GM04503 (cell line): ENCODE measurements at places on chromosomes 13 and 19.

GRCh38 chr19:49704888-49705642 is 14.1 kb downstream of the CPT1C start:
- DNase-seq: no peak

- no peak for DNase-seq
These were observed 12.9 kb downstream of the B3GNT3 start for GRCh38 chr19:17807731-17808316.

DNA sequence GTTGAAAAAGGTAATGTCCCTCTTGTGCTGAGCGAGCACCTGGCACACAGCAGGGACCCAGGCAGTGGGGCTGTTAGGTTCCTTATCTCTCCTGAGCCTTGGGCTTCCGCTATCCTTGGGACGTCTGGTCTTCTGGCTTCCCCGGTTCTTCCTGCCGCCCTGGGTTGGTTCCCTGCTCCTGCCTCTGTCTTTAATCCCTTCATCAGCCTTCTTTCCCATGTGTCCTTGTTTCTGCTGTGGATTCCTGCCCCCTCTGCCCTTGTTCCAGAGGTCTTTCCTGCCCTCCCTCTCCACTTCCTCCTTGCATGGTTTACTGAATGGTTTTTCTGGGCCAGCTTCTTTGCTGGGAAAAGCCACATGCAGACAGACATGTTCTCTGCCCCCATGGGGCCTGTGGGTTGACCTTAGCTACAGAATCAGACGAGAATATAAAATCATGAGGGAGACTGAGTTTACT is 2.6 kb downstream of the EPN1 start:
- DNase-seq: no peak

- DNase-seq: no peak
These were observed 69.5 kb downstream of the KLF2 start for GRCh38 chr19:16394111-16394510.

GRCh38 chr13:21402586-21403307 is 56.4 kb downstream of the ZDHHC20 start:
- no peak for DNase-seq

DNA sequence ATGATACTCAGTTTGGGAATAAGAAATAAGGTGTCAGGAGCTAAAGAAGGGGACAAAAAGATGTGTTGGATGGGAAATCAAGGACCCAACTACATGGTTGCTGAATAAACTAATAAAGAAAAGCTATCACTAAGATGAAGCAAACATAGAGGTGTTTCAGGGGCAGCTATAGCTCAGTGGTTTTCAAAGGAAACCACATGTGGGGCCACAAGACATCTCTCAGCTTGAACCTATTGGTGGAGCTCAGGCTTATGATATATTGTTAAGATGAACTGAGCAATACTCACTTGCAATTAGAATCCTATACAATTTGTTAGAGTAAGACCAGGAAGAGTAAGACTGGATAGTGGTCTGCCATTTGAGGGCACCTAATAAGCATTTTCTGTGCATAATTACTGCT is 45.1 kb upstream of the SPRY2 start:
- no peak for DNase-seq

- no peak for DNase-seq
These were observed 114.8 kb downstream of the COL4A2 start for GRCh38 chr13:110421696-110422385.

- no peak for DNase-seq
These were observed 24.1 kb downstream of the MICU2 start for GRCh38 chr13:21579754-21580316.

DNA sequence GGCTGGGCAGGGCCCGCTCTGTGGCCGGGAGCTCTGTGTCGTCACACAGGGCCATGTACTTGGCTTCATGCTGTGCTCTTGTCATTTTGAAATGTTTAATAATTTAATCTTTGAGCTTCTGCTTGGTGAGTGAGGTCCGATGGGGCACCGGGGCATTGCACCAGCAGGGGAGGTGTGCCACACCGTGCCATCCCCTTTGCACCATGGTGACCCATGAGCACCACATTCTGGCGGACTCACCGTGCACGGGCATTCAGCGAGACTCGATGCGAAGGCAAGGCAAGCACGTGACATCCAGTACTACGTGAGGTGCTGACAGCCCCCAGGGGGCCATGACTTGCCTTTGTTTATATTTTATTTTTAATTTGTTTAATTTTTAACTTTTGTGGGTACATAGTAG is 204.3 kb downstream of the URI1 start:
- DNase-seq: no peak

DNA sequence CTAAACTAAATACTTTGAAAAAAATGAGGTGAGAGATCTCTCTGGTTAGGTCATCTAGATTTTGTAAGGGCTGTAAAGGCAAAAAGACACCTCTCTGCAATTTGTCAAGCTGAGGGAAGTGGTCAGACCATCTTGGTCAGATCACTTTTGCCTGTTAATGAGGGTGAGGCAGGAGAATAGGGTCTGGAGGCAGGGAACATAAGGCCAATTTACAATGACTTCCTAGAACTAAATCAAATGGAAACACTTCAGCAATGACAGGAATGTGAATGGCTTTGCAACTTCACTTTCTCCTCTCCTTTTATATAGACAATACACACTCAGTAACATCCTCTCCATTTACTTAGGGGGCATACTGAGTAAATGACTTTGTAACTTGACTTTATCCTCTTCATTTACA is 1653.4 kb downstream of the SLITRK5 start:
- DNase-seq: no peak

DNA sequence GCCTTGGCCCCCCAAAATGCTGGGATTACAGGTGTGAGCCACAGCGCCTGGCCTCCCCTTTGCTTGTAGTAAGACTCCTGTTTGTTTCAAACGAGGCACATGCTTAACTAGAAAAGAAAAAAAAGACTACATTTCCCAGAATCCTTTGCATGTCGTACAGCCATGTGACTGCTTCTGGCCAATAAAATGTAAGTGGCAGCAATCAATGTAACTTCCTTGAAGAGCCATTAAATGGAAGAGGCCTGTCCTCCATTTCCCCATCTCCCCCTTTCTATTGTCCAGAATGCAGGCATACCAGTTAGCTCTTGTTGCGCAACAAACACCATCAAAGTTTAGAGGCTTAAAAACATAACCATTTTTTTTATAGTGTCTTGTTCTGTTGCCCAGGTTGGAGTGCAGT is 10.4 kb upstream of the GPR32 start:
- DNase-seq: no peak

GRCh38 chr19:40610396-40611064 is 9.4 kb downstream of the LTBP4 start:
- no peak for DNase-seq

GRCh38 chr13:25864116-25864515 is 187.7 kb downstream of the SHISA2 start:
- no peak for DNase-seq
